Renal pelvis (tissue), 12 donors: ENCODE measurements at places on chromosomes 11 and 22. TPM values are rescaled to one million over a fixed set of nuclear protein-coding genes. Genes with fewer than 3 reads are reported as not detected.

DNA sequence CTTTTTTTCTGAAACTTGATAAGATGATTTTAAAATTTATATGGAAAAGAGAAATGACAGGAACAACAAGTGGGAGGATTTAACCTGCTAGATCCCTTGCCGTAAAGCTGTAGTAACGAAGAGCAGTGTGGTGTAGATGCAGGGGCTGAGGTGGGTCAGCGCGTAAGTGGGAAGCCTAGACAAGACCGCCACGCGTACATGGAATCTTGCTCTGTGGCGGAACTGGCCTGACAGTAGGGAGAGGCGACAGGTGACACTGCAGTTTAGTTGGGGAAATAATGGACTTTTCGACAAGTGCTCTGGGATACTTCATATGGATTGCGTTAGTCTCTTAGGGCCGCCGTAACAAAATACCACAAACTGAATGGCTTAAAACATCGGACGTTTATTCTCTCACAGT lies 28.8 kb downstream of the TNRC6B start:
- no peak for DNase-seq

DNA sequence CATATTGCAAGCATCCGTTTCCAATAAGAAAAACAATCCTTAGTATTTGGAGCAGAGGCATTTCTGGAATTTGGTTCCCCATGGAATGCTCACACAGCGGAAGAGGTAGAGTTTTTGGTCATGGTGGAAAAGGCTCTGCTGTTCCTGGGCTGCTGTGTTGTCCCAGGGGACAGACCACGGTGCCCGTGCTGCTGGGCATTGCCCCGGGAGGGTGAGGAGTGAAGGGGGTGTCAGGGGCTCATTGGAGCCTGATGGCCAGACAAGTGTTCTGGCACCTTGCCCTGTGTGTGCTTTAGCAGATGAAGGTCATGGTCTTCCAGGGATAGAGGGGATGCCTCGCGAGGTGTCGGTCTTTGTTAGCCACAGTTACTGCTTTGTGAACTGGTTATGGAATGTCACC lies 61.2 kb downstream of the MPPED1 start:
- DNase-seq: no peak

- DNase-seq: no peak
Observed at GRCh38 chr22:42920101-42920820, 63.2 kb upstream of the ARFGAP3 start.

DNA sequence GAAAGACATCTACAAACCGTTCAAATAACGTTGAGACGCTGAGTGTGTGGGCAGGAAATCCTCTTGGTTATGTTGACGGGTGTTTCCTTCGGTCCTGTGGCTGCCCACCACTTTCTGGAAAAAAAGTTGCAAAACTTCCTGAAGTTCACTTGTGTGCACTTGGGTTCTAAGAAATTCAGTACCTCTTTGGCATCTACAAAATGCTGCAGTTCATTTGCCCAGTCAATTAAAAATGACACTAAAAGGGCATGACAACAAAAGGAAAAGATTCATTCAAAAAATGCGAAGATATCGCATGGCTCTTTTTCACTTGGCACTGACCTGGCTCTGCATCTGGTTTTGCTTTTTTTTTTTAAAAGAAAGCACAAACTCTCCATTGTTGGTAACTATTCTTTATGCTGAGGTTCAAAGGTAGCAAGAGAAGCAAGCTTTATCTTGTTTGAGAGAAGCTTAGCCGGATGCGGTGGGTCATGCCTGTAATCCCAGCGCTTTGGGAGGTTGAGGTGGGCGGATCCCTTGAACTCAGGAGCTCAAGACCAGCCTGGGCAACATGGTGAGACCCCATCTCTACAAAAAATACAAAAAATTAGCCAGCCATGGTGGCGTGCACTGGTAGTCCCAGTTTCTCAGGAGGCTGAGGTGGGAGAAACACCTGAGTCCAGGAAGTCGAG lies 10.6 kb upstream of the XBP1 start:
- DNase-seq: no peak

DNA sequence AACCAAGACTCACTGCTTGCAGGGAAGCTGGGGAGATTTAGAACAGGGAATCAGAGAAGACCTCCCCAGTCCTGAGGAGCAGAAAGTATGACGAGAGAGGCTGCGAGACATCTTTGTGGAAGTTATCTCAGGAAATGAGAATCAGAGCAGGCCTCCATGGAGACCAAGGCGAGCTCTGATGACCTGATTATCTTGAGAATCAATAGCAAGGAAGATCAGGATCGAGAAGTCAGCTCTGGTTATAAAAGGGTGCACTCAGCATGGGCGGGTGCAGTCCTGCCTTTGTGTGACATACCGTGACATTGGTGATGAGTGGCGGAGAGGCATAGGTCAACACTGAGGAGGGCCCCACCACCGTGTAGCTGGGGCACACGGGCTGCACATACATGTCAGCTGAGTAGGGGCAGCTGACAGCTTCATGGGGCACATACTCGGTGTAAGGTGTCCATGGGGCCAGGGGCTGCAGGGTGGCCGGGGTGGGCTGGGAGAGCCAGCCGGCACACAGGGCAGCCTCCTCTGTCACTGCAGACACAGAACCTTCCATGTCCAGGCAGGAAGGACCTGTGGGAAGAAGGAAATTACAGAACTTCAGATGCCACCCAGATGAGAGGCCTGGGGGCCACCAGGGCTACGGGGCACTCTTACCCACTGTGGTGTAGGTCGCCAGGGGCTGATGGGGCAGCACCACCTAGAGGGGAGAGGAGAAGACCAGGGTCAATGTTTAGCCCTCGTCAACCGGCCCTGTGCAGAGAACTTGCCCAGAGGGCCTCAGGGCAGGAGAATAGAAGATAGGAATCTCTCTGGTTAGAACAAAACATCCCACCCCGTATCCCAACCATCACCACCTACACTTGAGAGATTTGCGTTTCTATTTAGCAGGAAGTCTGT lies 21.7 kb downstream of the POU2AF1 start:
- no peak for DNase-seq

DNA sequence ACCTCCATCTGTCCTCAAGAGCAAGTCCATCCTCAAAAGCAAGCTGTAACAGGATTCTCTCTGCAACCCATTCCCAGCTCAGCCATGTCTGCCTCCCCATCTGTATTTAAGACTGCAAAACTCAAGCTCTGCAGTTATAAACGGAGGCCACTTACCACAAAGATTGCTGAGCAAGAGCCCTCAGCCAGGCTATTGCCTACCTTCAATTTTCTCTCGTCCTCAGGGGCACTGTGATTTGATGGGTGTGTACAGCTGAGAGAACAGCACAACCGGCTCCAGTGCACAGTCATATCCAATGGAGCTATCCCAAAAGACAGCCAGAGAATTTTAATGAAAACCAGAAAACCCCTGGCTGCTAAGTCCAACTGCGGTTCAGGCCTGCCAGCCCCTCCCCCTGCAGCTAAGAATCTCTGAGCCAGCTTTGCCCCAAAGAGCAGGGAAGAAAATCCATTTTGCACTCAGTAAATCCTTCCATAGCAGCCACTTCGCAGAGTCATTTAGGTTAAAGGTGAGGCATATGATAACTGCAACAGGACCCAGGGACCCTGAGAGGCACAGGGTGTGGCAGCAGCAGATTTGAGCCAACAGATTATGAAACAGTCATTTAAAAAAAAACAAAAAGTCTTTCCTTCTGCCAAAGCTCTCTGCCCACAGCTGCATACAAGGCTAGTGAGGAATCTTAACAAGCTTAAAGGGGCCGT lies 37.6 kb downstream of the RAB30 start:
- DNase-seq: no peak

- DNase-seq: no peak
Observed at GRCh38 chr22:20463324-20464095, 25.9 kb upstream of the SCARF2 start.

MUC5AC gene
- polyA plus RNA-seq: not detected

SEZ6L gene
- polyA plus RNA-seq: 0.30 TPM

KCNE3 gene
- 29.0 TPM for polyA plus RNA-seq

CLCF1 gene
- 4.8 TPM for polyA plus RNA-seq
